T-cell (primary cell): ENCODE measurements at places on chromosomes 5 and 9. TPM values are rescaled to one million over a fixed set of nuclear protein-coding genes. Genes with fewer than 3 reads are reported as not detected.

DNA sequence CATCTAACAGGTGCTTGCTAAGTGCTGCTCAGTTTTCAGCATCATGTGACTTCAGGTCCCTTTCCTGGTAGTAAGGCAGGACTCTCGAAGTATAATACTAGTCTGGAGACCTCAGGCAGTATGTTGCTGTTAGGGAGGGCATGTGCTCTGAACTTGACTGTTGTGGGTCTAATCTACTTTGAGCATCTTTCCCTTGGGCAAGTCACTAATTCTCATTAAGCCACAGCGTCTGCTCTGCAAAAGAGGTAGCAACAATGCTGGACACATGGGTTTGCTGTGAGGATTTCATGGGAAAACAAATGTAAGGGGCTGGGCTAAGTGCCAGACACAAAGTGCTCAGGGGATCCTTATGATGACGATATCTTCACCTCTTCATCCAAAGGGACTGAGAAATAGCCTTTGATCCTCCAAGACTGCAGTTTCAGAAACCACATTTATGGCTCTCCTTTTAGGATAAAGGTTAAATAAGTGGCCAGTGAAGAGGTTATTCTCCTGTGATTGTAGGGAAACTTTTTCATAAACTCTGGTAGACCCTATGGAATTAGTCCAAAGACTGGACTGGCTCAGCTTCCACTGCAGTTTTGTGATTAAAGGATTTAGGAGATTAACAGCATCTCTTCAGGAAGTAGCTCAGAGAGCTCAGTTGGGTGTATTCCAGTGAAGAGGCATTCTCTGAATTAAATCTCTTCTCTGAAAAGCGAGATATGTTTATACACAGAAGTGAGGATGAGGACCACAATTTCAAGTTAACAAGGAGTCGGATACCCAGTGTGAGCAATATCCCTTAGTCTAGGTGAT lies 216.6 kb downstream of the SGCD start:
- no peak for DNase-seq

DNA sequence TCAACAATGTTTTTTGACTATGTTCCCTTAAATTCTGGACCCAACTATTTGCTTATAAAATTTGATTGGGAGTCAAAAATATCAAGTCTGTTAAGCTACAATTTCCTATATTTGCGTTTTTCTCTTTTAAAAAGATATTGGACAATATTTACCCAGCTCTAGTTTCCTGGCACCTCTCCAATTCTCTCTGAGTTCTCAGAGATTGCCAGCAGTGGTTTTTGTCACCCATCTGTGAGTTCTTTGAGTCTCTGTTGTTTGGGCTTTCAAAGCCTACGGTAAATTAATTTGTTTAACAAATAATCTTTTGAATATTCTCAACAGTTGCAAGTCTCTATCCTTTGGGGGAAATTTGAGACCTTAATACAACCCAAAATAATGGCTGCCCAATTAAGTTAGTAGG lies 174.2 kb upstream of the PUM3 start:
- no peak for DNase-seq

GRCh38 chr5:103428411-103428871 lies 134.1 kb downstream of the NUDT12 start:
- no peak for DNase-seq

GRCh38 chr5:95043234-95043633 lies 241.7 kb downstream of the MCTP1 start:
- no peak for DNase-seq

DNA sequence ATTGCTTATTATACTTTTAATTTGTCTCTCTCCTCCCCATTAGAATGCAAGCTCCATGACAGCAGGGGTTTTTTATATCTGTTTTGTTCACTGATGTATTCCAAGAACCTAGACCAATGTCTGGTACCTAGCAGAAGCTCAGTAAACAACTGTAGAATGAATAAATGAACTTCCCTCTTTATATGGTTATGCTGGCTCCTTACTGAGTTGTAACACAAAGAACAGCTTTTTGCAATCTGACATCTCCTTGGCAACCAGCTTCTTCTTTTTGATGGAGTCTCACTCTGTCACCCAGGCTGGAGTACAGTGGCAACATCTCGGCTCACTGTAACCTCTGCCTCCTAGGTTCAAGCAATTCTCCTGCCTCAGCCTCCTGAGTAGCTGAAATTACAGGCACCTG lies 13.6 kb downstream of the TRMO start:
- DNase-seq: no peak

- no peak for DNase-seq
Measured at GRCh38 chr5:39680213-39680612, 255.4 kb upstream of the DAB2 start.

- no peak for DNase-seq
Measured at GRCh38 chr5:14671414-14671813, 6.9 kb downstream of the OTULIN start.

GRCh38 chr5:60538955-60539866 lies 160.8 kb downstream of the DEPDC1B start:
- no peak for DNase-seq

DNA sequence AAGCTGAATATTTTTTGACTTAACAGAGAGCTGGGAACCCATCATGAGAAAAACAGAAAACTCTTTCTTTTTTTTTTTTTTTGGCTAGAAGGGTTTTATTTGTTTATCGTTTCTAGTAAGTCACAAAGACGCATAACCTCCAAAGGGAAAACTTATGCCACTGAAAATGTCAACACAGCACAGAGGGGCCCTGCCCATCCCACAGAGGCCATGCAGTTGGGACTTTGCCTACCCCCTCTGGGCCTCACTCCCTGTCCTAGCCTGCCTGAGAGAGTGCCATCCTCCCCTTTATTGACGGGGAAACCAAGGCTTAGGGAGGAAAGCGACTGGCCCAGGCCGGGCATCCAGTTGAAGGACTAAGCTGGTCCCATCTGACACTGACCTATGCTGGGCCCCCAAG lies 74.7 kb downstream of the VAV2 start:
- DNase-seq: no peak

- DNase-seq: no peak
Measured at GRCh38 chr5:169545762-169546161, 37.8 kb upstream of the SPDL1 start.

DNA sequence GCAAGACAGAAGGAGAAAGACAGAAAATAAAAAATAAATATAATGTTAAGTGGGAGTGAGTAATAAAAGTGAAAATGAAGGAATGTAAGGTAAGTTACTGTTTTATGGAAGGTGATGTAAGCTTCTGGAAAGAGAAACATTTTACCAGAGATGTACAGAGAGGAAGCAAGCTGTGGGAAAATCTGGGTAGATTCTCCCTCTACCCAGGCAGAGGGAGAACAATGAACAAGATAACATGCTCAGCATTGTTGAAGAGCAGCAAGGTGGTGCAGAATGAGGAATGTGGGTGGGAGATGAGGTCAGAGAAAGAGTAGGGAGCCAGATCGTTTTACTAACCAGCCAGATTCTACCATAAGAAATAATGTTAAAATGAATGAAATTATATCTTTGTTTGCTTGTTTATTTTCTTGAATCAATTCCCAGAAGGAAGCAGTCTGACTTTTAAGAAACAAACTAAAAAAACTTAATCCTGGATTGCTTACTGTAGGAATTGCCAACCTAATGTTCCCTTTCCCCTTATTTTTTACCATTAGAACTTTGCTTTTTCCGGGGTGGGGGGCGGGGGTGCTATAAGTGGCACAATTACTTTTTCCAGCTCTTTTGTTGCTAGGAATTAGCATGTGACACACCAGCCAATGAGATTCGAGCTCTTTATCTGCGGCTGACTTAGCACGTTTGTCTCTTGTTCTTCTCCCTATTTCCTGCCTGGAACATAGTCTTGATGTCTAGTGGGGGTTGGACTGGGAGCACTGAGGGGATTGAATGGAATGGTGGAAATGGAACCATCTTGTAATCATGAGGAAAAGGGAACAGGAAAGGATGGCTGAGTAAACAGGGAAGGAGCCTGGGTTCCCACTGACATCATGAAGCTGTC lies 356.7 kb downstream of the TMEM167A start:
- DNase-seq: no peak

- no peak for DNase-seq
Measured at GRCh38 chr5:37777432-37778130, 62.3 kb downstream of the GDNF start.

GRCh38 chr5:142545650-142546322 lies 140.1 kb downstream of the FGF1 start:
- no peak for DNase-seq

DNA sequence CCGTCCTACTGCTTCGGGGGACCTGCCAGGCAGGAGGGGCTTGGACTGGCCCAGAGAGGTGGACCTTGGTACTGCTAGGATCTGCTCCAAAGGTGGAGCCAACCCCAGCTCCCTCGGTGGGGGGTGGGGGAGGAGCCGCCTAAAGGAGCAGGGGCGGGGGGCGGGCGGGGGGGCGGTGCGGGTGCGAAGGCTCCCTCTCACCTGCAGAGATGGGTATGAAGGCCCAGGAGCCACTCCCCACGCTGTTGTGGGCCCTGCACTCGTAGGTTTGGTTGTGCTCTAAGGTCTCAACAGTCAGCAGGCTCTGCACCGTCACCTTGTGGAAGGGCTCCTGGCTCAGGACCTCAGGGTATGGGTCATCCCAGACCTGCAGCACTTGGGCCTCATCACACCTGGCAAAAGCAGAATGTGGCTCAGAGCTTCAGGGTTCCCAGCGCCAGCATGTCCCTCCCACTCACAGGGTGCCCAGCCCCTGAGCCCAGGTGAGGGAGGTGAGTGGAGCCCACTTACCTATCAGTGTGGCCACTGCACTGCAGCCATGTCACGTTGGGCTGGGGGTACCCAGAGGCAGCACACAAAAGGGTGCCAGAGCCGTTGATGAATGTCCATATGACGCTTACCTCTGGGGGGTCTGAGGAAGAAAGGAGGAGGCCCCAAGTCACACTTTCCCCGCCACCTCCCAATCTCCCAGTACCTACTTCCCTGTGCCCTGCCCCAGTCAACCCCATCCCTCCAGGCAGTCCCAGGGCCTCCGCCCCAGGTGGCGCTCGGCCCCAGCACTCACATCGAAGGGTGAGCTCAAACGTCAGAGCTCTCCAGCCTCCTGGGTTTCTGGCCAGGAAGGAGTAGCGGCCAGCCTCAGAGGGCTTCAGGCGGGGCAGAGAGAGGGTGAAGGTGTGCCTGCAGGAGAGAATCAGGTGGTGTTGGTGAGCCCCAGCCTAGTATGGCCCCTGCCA lies 16.4 kb downstream of the CSF1R start:
- no peak for DNase-seq

GRCh38 chr9:113274474-113275156 lies 757 bp downstream of the CDC26 start:
- DNase-seq: no peak

DNA sequence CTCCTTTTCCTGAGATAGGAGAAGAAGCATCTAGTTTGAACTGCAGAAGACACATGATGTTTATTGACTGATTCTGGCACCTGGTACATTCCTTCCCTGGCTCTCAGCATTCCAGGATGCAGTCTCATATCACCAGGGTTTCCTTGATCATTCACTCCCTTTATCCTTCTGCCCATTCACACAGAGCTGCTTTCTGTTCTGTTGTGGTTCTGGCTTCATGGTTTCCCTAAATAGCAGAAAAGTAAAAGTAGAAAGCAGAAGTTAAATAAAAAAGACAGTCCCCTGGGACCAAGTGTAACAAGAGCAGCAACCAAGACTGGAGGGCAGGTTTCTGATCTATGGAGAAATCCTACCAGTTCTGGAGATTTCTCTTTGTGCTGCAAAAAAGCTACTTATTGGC lies 3.2 kb downstream of the IFNA8 start:
- DNase-seq: no peak

- no peak for DNase-seq
Measured at GRCh38 chr5:93583768-93584595, 960 bp downstream of the NR2F1 start.

The PTPRD gene
- not detected for total RNA-seq

The HTR1A gene
- not detected for total RNA-seq

The GPRIN1 gene
- total RNA-seq: 0.33 TPM

The HAND1 gene
- not detected for total RNA-seq

The PLK2 gene
- 5.9 TPM for total RNA-seq

The PLEKHG4B gene
- total RNA-seq: not detected

The MGAT1 gene
- total RNA-seq: 83.1 TPM

The PCDHGA9 gene
- total RNA-seq: 0.14 TPM

The SPEF2 gene
- 10.7 TPM for total RNA-seq
